Breast epithelium (tissue), 4 donors: ENCODE measurements at places on chromosomes 11 and 22.

DNA sequence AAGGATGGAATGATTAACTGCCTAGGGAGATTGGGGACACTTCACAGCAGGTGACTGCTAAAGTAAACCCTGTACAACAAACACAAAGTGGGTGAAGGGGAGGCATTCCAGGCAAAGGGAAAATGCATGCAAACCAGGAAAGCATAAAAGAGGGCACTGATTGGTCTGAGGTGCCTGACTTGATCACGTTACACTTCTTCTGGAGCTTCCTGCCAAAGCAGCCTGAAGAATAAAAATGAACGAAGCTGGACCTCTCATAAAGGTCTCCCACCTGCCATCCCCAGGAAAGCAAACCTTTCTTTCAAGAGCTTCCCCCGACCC lies 46.7 kb upstream of the SCUBE2 start:
- no peak for DNase-seq

- peak; percentile 76 for DNase-seq
Measured at GRCh38 chr22:24894998-24895397, 51.5 kb downstream of the LHFPL7 start.

GRCh38 chr11:12812849-12813248 lies 138.6 kb downstream of the TEAD1 start:
- no peak for DNase-seq

DNA sequence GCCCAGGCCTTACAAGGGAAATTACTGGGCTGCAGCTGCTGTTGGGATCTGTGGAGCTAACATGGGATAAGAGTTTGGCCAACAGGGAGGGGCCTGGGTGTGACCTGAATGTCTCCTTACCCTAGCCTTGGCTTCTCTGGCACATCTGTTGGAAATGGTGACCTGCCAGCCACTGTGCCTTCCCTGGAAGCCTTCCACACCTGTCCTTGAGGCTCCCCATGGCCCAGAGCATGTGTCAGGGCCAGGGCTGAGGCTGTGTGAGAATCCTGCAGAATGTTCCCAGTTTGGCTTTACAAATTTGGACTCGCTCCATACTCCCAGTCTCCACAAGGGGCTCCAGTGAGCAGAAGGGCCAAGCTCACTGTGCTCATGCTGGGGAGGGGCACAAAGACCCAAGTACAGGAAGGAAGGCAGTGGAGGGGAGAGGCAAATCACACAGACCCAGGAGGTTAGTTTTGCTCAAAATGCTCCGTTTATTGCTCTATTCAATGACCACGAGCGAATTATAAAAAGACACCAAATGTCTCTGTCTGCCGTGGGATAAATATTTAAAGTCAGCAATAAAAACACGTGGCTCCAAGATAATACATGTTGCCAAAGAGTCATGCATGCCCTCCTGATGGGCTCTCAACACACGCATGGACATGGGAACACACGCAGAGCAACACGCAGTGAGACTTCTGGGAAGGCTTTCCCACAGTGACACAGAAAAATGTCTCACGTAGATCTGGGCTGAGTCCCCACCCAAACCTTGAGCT lies 1.7 kb upstream of the IGSF22 start:
- DNase-seq = no peak

GRCh38 chr22:17607891-17608521 lies 20.5 kb downstream of the ATP6V1E1 start:
- no peak for DNase-seq

DNA sequence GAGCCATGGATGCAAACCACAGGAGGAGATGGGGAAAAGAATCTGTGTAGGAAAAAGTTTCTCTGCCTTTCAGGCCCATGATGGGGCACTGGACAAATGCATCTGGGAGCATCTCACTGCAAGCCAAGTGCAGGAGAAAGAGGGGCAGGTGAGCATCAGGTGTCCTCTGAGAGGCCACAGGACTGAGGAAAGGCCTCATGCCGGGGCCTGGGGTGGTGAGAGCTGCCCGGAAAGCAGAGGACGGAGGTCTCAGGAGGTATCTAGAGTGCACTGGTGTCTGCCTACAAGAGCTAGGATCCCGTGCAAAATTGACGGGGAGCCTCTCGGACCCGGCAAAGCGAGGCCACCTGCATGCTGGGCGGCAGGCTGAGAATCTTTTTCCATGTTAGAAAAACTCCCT lies 73.9 kb downstream of the CTTN start:
- DNase-seq = no peak

DNA sequence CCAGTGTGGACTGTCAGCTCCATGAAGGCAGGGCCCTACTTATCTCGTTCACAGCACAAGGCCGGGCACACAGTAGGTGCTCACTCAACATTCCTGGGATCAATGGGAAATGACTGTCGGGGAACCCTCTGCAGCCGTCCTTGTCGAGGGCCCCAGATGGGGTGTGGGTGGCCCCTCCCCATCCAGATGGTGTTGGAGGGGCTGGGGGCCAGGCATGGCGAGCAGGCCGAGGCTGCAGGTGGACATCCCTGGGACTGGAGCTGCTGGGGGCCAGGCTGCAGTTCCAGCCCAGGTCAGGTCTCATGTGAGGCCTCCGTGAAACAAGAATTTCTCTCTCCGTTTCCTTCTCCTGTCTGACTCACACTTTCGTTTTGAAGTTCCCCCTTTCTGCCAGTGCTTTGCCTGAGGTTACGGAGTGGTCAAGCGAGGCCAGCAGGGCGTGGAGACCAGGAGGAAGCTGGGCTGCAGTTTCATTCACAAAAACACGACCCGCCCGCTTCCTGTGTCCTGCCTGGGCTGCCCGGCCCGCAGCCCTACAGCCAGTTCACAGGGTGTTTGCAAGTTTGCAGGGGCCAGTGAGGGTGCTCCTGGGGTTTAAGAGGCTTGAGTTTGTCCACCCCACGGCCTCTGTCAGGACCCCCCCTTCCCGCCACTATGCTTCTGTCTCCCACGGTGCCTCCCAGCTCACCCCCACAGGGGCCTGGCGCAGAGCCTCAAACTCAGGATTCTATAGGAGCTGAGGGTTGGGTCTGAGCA lies 4.5 kb downstream of the MYEOV start:
- peak; percentile 77 for DNase-seq

DNA sequence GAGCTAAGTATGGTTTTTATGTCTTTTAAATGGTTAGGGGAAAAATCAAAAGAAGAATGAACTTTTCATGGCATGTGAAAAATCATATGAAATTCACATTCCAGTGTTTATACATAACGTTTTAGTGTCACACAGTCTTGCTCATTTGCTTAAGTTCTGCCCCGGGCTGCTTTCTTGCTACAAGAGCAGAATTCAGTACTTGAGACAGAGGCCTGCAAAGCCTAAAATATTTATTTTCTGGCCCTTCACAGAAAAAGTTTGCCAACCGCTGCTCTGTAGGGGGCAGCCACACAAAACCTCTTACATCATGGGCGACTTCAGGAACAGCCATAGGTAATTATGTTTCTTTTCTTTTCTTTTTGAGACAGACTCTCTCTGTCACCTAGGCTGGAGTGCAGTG lies 1.0 kb upstream of the ATG2A start:
- DNase-seq = no peak

- no peak for DNase-seq
Measured at GRCh38 chr11:76579056-76579751, 91.3 kb downstream of the LRRC32 start.

GRCh38 chr22:27999876-28000275 lies 80.8 kb upstream of the PITPNB start:
- DNase-seq = no peak

- no peak for DNase-seq
Measured at GRCh38 chr11:3173795-3174194, 8.7 kb upstream of the OSBPL5 start.

DNA sequence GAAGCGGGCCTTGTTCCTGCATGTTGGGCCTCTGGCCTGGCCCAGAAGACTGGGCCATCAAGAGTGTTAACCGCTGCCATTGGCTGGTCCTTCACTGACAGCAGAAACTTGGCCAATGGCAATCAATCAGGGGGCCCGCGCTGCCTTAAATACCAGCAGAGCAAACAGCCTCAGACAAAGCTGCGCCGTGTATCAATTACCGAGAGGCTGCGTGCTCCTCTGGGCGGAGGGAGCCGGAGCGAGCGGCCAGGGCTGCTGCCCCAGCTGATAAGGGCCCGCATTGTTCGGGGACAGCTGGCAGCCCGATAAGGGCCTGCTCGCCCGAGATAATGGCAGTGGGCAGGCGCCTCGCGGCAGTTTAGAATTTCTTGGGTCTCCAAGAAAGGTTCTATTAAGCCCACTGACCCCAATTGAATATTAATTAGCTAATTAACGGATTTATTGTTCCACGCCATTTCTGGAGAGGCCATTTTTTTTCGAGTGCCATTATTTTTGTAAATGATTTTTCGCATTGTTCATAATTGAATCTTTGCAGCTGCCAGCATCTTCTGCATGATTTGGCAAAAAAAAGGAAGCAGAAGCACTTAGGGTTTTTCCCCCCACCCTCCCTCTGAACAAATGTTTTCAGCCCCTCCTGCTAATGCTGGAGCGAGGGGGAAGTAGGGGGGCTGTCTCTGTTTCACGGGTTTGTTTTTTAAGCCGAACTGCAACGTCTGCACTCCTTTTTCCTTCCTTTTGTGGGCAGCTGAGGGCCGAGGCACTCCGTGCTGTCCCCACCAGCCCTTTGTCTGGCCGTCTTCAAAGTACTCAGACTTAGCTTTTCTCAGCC lies 37.6 kb upstream of the RIC3 start:
- no peak for DNase-seq

DNA sequence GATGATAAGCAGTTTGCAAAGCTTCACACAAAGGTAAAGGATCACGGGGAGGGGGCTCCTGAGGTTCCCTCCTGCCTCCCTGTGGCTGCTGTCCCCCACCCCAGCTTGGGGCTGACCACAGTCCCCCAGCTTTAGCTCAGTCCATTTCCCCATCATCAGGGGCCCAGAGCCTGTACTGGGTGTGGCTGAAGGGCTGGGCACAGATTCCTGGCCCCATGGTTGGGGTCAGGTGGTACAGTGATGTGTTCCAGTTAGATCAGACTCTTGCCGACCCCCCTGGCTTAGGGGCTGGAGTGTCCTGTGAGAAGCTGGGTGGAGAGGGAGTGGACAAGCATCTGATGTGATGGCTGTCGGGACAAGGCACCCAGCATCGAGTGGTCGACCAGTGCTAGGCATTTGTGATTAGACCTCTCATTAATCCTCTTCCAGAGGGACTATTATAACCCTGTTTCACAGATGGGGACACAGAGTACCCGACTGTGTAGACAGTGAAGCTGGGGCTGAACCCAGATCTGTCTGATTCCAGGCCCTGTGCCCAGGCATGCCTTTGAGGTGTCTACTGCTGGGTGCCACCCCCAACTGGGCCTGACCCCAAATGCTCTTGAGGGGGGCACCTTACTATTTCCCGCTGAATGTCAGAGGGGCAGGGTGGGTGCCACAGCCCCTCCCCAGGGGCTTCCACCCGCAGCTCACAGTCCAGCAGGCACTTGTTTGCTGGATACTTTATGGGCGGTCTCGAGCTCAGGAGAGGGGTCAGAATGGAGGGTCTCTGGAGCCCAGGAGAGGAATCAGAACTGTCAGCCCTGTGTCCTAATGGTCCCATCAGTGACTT lies 4.3 kb downstream of the SHANK3 start:
- DNase-seq = no peak

DNA sequence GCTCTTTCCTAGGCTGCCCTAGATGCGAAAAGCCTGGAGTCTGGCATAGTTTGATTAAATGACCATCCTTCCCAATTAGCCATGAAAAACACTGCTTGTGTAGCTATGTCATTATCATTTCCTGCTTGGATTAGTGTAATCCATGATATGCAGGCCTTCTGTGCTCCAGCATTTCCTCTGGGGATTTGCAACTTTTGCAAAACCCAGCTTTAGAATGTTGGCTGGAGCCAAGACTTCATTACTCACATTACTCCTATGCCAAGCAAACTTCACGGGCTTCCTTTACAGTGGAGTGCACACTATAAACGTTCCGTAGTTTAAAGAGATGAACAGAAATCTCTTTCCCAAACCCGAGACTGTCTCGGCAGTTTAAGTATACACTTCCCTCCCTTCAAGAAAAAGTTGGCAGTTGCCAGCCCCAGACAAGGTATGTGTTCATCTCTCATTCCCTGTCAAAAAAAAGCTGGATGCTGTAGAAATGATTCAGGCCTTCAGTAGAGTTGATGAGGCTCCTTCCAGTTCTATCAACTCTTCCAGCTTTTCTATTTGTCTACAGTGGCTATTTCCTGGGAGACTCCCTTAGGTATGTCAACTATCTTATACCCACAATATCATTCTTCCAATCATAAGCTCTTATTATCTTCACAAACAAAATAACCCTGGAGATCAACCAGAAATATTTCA lies 180.0 kb downstream of the MAML2 start:
- no peak for DNase-seq

GRCh38 chr11:71145988-71146824 lies 106.2 kb downstream of the SHANK2 start:
- no peak for DNase-seq

DNA sequence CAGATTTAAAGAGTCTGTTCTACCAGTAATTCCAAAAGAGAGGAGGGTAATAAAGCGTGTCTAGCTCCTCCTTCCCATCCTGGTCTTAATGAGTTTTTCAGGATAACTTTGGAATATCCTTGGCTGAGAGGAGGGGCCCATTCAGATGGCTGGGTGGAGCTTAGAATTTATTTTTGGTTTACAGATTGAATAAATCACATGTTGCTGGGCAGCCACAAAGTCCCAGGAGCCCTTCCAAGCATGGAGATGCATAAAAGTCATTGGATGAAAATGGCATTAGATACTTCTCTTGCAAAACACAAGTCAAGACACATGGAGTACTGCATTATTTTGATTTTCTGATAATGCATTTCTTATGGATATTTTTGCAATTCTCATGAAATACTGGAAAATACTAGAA lies 139.0 kb downstream of the TRPC6 start:
- no peak for DNase-seq

- DNase-seq = no peak
Measured at GRCh38 chr11:60762851-60763691, 6.4 kb downstream of the MS4A15 start.

DNA sequence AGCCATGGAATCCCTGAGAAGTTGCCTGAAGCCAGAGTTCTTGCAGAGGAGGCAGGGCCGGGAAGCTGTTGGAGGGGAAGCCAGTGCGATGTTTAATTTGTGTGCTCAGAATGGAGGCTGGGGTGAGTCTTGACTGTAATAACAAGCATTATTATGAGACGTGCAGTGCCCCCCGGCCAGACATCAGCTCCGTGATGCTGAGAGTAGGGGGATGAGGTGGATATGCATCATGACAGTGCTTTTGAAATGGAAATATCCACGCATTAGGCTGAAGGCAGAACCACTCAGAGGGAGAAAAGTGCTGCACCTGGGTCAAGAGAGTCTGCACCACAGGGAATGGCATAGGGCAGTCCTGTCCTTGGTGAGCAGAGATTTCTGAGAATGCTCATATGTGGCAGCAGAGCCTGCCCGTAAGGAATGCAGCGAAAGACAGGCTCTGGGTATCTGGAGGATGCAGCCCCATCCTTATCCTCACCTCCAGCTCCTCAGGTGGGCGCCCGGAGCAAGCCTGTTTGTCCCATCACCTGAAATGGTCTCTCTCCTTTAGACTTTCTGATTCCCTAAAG lies 37.6 kb upstream of the SEZ6L start:
- no peak for DNase-seq

DNA sequence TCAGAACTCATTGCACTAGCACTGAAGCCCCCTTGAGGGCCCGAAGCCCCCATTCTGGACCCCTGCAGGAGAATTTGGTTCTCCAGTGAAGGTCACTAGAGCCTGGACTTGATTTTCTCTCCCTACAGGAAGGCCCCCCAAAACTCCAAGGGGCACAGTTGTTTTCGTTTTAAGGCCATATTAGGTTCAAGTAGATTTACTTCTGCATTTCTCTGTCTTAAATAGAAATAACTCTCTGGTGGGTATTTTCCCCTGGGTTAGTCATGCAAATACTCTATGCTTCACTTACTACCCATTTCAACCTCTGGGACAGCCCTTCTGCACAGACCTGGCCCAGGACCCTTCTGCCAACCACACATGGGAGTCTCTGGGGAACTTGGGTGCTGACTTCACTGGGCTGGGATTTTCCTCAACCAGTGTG lies 41.6 kb downstream of the WEE1 start:
- DNase-seq = no peak

- DNase-seq = no peak
Measured at GRCh38 chr11:17529844-17530185, 14.4 kb downstream of the USH1C start.
